ENCODE measurements at places on chromosomes 13 and 19. TPM values are rescaled to one million over a fixed set of nuclear protein-coding genes. Genes with fewer than 3 reads are reported as not detected.

The HCST gene
- 1.2 TPM for total RNA-seq

The TPTE2 gene
- total RNA-seq: not detected

The STK24 gene
- 53.2 TPM for total RNA-seq

The GRK1 gene
- not detected for total RNA-seq

The HSH2D gene
- not detected for total RNA-seq

The ENOX1 gene
- total RNA-seq: 5.5 TPM

Data from smooth muscle cell of the pulmonary artery (primary cell).